ENCODE measurements at places on chromosomes 2 and 18.
A peak's percentile ranks its signal among the peaks of the same experiment; 100 is the strongest.

- DNase-seq: no peak
Observed at GRCh38 chr2:205324355-205324754, 357.9 kb upstream of the NRP2 start.

- no peak for DNase-seq
Observed at GRCh38 chr18:23822590-23823385, 133.5 kb downstream of the LAMA3 start.

DNA sequence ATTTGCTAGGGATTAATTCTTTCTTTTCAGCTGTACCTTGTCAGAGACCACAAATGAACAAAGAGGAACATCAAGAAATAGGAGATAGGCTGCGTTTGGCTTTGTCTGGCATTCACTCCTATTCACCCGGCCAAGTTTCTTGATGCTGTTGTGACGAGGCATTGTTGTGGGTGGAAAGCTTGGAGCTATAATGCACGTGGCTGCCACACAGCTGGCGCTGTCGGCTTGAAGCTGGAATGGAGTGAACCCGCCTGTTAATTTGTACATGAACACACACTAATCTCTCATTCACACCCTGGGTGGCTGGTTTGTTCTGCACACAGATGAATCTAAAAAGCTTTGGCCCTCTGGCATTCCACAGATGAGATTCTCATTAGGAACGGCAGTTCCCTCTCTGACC, 274.9 kb upstream of the GYPC start:
- DNase-seq: no peak

DNA sequence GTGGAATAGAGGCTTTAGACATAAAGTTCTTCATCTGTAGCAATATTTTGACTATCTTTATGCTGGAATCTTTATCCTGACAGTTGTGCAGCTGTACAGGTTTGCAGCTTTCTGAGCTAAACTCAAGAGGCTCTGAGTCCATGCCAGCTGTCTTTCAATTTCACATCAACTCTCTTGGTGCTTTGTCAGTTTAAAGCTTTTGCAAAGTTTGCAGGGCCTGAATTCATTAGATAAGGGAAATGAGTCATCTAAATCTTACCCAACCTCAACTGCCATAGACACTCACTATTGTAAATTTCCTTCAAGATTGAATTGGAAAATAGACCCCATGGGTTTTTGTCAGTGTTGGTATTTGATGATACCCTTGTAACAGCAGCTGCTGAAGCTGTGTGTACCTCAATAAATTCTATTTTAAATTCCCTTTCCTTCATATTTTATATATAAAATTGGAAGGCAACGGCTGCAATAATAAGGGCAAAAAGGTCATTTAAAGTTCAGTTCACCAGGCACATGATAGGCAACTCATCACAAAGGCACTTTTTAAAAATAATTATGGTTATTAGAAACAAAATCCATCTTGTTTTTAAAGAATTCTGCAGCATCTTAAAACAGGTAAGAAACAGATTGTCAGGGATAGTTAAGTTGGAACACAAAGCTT, 169.9 kb upstream of the SLC39A10 start:
- peak; percentile 68 for DNase-seq

DNA sequence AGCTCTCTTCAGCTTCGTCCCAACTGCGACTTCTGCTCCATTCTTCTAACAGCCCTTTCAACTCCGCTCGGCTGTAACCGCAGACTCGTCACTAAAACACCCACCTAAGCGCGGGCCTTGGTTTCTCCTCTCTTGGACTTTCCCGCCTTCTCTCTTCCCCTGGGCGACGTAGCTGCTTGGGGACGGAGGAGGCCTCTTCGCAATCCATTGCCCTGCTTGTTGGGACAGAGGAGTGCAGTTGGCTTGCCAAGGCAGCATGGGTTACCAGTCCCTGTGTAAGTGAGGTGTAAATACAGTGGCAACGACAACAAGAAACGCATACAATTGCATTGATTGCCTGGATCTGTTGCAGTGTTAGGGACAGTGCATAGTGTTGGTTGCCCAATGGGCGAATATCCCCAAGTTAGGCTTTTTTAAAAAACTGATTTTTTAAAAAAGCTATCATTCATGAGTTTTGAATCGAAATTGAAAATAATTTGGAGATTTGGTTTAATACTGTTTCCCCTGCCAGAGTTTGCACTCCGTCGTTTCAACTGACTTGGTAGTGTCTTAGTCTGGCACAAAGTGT, 484 bp upstream of the DARS1 start:
- no peak for DNase-seq

- DNase-seq: no peak
Observed at GRCh38 chr2:95034221-95034620, 8.7 kb downstream of the MAL start.
